Gastrocnemius medialis (tissue), 4 donors: ENCODE measurements at places on chromosomes 16 and 17. TPM values are rescaled to one million over a fixed set of nuclear protein-coding genes. Genes with fewer than 3 reads are reported as not detected.

- no peaks in the 10 kb centered on the region for H3K36me3 ChIP-seq
- no peak for DNase-seq
- no peak overlapping the region for H3K4me3 ChIP-seq
Measured at GRCh38 chr17:77312786-77313599, 172.2 kb downstream of the SEC14L1 start.

- H3K27ac ChIP-seq, result no peak overlapping the region
- no peaks in the 10 kb centered on the region for H3K4me1 ChIP-seq
- no peak for DNase-seq
- H3K36me3 ChIP-seq, result no peaks in the 10 kb centered on the region
- H3K27me3 ChIP-seq, result no peaks in the 10 kb centered on the region
Measured at GRCh38 chr16:73418691-73419090, 370.8 kb upstream of the ZFHX3 start.

GRCh38 chr16:19664166-19664565 lies 53.9 kb downstream of the KNOP1 start:
- H3K36me3 ChIP-seq, result peaks cover 15% of the 10 kb centered on the region
- H3K27ac ChIP-seq, result no peak overlapping the region

GRCh38 chr16:4689091-4689671 lies 4.2 kb upstream of the NUDT16L1 start:
- H3K36me3 ChIP-seq, result peaks cover 16% of the 10 kb centered on the region
- no peaks in the 10 kb centered on the region for H3K27me3 ChIP-seq
- H3K4me1 ChIP-seq, result peaks cover 29% of the 10 kb centered on the region
- peak overlapping the region; percentile 83 for H3K27ac ChIP-seq
- H3K4me3 ChIP-seq, result no peak overlapping the region

The ALOXE3 gene
- total RNA-seq, result not detected

The ABCC11 gene
- total RNA-seq, result 0.13 TPM

The NHERF2 gene
- 51.6 TPM for total RNA-seq

The WFDC1 gene
- total RNA-seq, result not detected

The PPP1R27 gene
- 297 TPM for total RNA-seq
